ENCODE measurements at places on chromosomes 1 and 21. TPM values are rescaled to one million over a fixed set of nuclear protein-coding genes. Genes with fewer than 3 reads are reported as not detected.

DNA sequence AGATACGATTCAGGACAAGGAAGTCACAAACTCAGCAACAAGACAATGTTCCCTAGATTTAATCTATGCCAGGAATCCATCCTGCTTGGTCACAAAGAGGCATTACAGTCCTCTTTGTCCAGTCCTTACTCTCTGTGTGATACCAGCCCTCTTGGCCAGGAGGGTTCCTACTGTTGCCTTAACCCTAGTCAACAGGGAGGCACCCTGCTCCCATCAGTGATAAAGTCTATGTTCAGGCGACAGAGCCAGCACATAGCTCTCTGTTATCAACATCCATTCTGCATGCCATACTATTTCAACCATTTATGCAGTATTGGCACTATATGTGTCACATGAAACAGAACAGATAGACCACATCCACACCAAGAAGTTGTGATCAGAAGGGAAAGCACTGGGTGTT, 4.4 kb upstream of the NPL start:
- DNase-seq = no peak

Gene TEDDM1
- not detected for total RNA-seq

GRCh38 chr1:58854576-58854975, 70.7 kb upstream of the JUN start:
- DNase-seq = no peak

DNA sequence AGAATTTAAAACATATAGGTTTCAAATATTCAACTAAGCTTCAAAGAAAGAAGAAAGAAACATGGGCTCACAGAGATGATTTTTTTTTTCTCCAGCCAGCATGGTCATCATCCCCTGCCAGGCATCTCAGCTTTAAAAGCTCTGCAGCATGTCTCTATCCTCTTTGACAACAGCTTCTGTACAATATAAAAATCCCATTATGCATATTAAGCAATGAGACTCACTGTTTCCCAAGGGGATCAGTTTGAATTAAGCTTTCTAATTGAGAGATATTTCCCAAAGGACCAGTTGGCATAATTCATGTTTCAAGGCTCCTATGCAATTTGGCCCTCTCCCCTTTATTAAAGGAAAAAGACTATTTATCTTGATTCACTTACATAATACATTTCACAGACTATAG, 220.3 kb downstream of the GRIK1 start:
- no peak for DNase-seq

DNA sequence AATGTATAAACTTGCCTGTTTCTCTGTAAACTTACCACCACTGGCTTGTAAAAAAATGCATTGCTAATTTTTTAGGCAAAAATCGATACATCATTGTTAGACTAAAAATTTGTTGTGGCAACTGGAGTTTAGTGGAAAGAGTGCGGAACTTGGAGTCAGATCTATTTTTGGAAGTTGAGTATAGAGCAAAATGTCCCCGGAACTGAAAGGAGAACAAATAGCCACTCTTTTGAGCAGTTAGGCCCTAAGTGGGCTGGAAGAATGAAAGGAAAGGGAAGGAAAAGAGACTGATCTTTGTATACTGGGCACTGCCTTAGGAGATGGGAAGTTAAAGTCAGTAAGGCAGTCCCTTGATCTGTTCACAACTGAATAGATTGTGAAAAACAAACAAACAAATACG, 30.2 kb downstream of the OPTC start:
- no peak for DNase-seq

Gene NIBAN1
- total RNA-seq = 581 TPM

DNA sequence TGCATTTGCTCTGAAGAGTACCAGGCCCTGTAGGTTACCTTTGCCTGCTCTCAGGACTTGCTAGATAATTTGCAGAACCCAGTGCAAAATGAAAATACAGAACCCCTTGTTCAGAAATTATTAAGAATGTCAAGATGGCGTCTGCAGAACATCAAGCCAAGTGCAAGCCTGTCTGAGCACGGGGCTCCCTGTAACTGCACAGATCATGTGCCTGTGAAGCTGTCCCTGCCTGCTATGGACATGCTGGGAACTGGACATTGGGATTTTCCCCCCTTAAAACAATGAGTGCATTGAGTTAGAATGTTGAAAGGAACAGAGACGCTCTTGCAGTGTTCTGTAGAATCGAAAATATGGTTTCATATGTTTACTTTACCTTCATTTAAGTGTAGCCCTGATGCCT, 2.9 kb downstream of the CLDN14 start:
- DNase-seq = no peak

DNA sequence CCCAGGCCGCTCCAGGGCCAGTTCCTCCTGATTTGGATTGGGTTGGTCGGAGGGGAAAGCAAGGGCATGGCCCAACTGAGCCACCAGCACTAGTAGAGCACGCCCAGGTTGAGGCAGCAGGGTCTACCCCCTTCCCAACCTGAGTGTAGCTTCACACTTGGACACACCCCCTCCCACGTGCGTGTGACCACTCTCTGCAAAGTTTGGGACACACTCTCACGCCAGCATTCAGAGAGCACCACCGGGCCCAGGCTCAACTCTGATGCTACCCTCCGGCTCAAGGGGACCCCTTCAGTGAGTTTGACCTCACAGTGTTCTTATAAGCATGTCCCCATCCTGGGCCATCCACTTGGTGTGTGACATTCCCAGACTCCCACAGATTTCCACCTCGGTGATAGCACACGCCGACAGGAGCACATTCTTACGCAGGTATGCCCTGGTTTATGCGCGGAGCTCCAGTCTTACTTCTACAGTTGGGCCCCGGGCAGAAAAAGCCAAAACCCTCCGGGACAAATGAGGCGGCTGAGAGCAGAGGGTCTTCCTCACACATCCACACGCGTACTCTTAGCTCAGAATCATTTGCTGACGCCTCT, 3.0 kb upstream of the DMRTA2 start:
- peak; percentile 87 for DNase-seq

GRCh38 chr1:235671992-235672391, 22.4 kb upstream of the GNG4 start:
- no peak for DNase-seq

Gene NEGR1
- 34.5 TPM for total RNA-seq

DNA sequence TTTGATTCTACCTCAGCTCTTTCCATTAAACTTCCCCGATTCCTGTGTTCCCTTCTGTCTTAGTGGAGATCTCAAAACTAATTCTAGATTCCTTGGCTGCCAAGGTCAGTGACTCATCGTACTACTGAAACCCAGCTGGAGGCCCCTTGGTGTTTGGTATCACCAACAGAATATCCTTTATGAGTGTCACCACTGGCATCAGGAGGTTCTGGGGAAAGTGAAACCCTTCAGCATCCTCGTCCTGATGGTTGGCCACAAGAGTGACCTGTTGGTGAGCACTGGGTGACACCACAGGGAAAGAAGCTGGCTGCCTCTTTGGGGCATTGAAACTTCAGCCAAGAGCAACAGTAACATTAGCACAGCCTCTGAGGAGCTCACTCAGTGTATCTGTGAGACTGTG, 9.6 kb downstream of the RAB42 start:
- no peak for DNase-seq
